ENCODE measurements at places on chromosomes 11 and 22. TPM values are rescaled to one million over a fixed set of nuclear protein-coding genes. Genes with fewer than 3 reads are reported as not detected.

ZFTA gene
- polyA plus RNA-seq, result 51.1 TPM

BLID gene
- polyA plus RNA-seq, result not detected

MYBPC3 gene
- polyA plus RNA-seq, result 0.11 TPM

DDTL gene
- polyA plus RNA-seq, result 7.1 TPM

C1QTNF5 gene
- polyA plus RNA-seq, result 33.6 TPM

BTG4 gene
- polyA plus RNA-seq, result not detected

DNA sequence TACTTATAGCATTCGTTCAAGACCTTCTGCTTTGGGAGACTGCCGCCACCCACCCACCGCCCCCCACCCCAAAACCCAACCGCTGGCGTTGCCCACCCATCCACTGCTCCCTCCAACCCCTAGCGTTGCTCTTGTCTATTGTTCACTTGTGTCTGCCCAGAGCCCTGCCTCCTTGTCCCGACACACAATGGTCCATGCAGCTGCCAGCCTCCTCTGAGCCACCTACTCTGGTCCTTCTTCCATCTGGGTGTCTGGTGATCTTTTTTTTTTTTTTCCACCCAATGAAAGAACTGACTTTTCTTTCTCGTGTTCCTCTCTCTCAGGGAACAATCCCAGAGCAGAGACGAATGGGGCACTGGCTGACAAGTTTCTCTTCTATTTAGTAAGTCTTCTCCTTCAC is 256.0 kb upstream of the SESN3 start:
- DNase-seq, result no peak

GRCh38 chr11:1508491-1508891 is 21.9 kb upstream of the MOB2 start:
- DNase-seq, result no peak

GRCh38 chr22:38112381-38112780 is 1.9 kb upstream of the BAIAP2L2 start:
- no peak for DNase-seq

- no peak for DNase-seq
Observed at GRCh38 chr11:125315079-125315740, 150.7 kb downstream of the PKNOX2 start.

DNA sequence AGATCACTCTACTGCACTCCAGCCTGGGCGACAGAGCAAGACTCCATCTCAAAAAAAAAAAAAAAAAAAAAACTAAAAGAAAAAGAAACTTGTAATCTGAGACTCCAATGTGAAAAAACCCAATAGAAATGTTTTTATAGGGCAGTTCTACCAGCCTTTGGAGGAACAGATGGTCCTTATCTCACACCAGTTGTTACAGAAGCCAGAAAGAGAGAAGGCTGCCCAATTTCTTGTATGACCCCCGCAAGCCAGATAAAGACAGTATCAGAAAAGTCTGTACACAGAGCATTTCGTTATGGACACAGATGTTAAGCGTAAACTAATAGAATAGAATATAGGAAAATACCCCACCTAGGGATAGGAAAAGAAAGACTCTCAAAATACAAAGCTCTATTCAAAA is 11.3 kb upstream of the TSGA10IP start:
- DNase-seq, result no peak

GRCh38 chr11:77137421-77137820 is 9.4 kb downstream of the MYO7A start:
- DNase-seq, result no peak

GRCh38 chr11:1263010-1263409 is 40.1 kb downstream of the MUC5B start:
- no peak for DNase-seq

GRCh38 chr11:45577752-45578151 is 87.7 kb downstream of the CHST1 start:
- DNase-seq, result no peak

- no peak for DNase-seq
Observed at GRCh38 chr11:75028724-75029123, 40.0 kb downstream of the NEU3 start.

DNA sequence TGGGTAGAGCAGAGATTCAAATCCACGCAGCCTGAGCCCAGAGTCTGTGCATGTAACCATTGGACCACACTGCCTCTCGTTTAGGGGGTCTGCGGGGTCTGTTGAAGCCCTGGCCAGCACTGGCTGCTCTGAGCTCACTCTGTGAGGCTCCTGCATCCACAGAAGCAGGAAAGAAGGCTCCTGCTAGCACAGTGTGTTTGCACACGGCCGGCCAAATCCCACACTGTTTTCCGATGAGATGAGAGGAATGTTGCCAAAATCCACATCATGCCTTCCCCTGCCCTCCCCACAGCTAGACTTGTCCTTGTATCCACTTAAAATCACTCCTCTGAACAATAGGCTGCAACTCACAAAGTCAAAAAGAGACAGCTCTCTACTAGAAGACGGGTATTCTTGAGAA is 10.6 kb upstream of the SLC22A12 start:
- no peak for DNase-seq
